ENCODE measurements at places on chromosomes 11 and 22.

- no peak for DNase-seq
Measured at GRCh38 chr11:79564288-79564925, 123.6 kb upstream of the TENM4 start.

DNA sequence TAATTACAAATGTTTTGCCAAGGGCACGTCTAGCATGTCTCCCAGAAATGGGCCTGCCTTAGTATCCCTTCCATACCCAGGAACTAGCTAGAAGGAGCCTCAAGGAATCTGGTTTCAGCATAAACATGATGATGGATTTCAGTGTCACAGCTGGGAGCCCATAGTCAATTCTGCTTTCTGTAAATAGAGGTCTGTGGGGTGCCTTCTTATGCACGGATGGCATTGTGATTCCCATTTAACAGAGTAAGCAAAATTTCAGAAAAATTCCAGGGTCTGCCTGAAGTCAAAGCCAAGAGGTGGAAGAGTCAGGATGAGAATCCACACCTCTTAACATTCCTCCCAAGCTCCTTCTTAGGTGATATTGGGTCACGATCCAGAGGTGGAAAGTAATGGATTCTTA, 12.1 kb downstream of the DUSP18 start:
- DNase-seq: no peak

GRCh38 chr11:69510471-69511357, 29.3 kb downstream of the LINC01488 start:
- no peak for DNase-seq

DNA sequence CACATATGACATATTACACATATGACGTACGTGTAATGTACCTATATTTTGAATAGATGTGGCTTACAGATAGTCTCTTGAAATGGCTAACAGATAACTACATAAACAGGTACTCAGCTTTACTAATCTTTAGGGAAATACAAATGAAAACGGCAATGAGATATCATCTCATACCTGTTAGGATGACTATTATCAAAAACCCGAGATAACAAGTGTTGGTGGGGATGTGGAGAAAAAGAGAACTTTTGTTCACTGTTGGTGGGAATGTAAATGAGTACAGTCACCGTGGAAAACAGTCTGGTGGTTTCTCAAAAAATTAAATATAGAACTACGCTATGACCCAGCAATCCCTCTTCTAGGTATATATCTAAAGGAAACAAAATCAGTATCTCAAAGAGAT, 247.6 kb downstream of the ETS1 start:
- no peak for DNase-seq

GRCh38 chr11:120244476-120245365, 4.8 kb downstream of the POU2F3 start:
- no peak for DNase-seq

DNA sequence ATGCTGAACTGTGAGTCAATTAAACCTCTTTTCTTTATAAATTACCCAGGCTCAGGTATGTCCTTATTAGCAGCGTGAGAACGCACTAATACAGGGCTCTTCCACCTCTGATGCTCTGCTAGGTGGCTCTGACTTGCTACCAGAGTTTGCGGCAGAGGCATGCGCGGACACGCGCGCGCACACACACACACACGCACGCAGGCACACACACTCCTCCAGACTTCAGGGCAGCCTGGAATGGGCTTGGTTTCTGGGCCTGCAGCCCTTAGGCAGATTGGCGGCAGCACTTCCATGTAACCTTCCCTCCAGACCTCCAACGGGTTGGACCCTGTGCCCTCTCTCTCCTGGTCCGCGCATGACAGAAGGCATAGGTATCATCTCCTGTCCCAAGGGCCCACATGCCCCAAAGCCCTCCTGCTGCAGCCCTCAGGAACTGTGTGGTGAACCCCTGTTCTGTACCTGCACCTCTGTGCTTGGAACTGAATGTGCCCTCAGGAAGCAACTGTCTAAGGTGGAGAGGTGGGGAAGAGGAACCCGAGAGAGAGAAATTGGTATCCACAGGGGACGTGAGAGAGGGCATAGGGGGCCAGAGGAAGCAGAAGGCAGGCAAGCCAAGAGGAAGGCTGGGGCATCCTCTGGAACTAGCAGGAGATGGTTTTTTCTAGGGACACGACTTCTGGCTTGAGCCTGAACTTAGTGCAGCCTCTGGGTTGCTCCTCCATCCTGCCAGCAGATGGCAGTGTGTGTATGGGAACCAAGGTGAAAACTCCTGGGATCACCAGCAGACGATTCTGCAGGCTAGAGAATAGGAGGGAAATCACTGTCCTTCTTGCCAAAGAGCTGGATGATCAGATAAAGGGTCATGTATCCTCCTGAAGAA, 23.4 kb upstream of the RIC3 start:
- no peak for DNase-seq

- no peak for DNase-seq
Measured at GRCh38 chr11:112186304-112186703, 11.0 kb downstream of the BCO2 start.

- no peak for DNase-seq
Measured at GRCh38 chr11:66363805-66364535, 7.6 kb downstream of the SLC29A2 start.

DNA sequence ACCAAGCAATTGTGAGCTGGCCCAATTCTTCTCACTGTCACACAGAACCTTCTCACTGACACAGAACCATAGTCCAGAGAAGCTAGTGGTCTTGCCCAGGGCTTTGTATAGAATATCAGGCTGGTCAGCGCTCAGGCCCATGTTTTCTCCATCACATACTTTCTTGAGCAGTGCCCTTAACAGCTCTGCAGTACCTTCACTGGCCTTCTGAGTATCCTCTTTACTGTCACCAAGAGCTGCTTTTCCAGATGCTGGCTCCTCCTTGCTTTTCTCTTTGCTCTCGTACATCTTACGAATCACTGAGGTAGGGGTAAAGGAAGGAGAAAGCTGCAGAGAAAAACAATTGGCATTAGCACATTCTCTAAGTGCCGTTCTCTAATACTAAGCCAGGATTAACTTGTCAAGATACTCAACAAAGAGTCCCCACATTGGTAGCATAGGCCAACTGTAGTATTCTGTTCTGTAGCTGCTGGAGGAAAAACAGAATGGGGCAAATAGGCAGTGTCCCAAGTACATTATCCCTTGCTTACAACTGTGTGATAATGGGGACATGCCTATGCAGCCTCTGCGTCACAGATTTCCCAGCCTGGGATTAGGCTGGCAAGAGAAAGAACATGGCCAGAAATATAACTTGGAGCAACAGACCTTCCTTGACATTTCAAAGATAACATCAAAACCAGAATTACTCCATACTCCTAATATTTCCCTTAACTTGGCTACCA, 43.5 kb downstream of the DRG1 start:
- DNase-seq: no peak

GRCh38 chr22:42764895-42765363, 44.3 kb upstream of the A4GALT start:
- no peak for DNase-seq

- no peak for DNase-seq
Measured at GRCh38 chr11:126702987-126703386, 297.6 kb downstream of the KIRREL3 start.

DNA sequence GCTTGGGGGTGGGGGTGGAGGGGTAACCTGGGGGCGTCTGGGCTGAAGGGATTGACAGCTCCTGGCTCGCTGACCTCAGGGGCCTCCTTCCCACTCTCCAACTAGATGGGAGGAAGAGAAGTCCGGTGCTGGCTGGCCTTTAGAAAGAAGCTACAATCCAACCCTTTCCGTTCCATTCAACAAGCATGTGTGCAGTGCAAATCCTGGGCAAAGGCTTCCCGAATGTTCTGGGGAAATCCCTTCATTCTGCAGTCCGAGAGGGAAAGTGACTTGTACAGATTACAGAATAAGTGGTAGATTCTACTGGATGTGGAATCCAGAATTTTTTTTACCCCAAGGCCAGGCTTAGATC, 149.9 kb downstream of the FEZ1 start:
- DNase-seq: no peak

Data from activated CD8-positive, alpha-beta memory T cell treated with anti-CD3 and anti-CD28 coated beads for 1 hour (primary cell).